SHP77 treated with DMSO at 0.1 percent for 48 hours (cell line): ENCODE measurements at places on chromosomes 4 and X.

- no peak for DNase-seq
Observed at GRCh38 chr4:156437666-156438065, 484.0 kb upstream of the CTSO start.

GRCh38 chrX:11264925-11265324, 28.3 kb upstream of the AMELX start:
- no peak for DNase-seq

DNA sequence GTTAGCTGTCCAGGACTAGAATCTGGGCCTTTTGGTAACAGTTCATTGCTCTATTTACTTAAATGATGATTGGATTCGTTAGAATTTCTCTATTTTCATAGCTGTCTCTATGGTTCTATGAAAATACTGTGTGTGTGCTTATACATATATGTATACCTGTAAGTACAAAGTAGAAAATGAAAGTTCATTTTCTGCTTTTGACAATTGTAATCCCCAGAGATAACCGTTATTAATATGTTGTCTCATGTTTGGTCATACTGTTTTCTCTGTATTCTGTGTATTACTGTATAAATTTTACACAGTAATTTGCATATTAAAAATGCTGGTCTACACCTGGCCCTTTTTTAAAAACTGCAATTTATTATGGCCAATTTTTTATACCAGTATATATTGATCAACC, 55.4 kb downstream of the CLCN3 start:
- DNase-seq: no peak

- no peak for DNase-seq
Observed at GRCh38 chr4:15365641-15366040, 62.2 kb upstream of the C1QTNF7 start.

GRCh38 chr4:78058591-78059523, 1.7 kb downstream of the FRAS1 start:
- DNase-seq: peak; percentile 50

- DNase-seq: no peak
Observed at GRCh38 chrX:7943600-7944245, 16.5 kb upstream of the PNPLA4 start.
